ENCODE measurements at places on chromosomes 1 and 21. TPM values are rescaled to one million over a fixed set of nuclear protein-coding genes. Genes with fewer than 3 reads are reported as not detected.

DNA sequence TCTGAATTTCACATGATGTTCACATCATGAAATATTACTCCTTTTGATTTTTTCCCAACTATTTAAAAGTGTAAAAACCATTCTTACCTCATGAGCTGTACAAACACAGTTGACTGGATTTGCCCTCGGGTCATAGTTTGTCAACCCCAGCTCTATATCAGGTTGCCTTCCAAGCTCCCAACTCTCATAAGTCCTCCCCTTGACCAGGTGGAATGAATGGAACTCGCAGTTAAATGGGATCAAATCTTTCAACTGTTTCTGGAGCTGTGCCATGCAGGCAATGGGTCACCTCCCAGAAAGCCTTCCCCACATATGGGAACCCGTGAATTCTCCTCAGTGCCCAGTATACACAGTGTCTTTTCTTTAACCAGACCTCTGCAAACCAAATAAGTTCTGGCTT lies 169.8 kb upstream of the FOXD3 start:
- H3K36me3 ChIP-seq: no peaks in the 10 kb centered on the region
- H3K27ac ChIP-seq: no peak overlapping the region
- peaks cover 50% of the 10 kb centered on the region for H3K27me3 ChIP-seq
- peak; percentile 3 for DNase-seq
- no peaks in the 10 kb centered on the region for H3K4me1 ChIP-seq
- H3K4me3 ChIP-seq: no peak overlapping the region

DNA sequence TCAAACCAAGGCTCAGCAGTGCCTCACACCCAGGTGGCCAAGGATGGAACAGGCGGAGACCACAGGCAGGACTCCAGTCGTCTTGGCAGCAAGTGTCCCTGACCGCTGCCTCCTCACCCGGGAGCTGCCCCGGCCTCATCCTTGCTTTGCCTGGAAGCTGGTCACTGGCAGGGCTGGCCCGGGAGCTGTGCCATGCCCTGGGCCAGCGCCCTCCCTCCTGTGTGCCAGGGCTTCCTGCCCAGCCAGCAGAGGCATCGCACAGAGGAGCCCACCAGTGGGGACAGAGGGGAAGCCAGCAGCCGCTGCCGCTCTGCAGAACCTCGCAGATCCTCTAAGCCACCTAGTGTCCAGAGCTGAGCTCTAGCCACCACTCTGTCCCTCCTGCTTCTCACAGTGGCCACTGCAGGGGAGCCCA lies 7.8 kb downstream of the CASZ1 start:
- H3K4me1 ChIP-seq: peaks cover 11% of the 10 kb centered on the region
- no peak overlapping the region for H3K4me3 ChIP-seq
- no peak overlapping the region for H3K27ac ChIP-seq
- H3K27me3 ChIP-seq: no peaks in the 10 kb centered on the region
- DNase-seq: peak; percentile 21
- no peaks in the 10 kb centered on the region for H3K36me3 ChIP-seq

KLF17 gene
- 0.58 TPM for total RNA-seq

AADACL4 gene
- not detected for total RNA-seq

EPHA10 gene
- 3.5 TPM for total RNA-seq

DNA sequence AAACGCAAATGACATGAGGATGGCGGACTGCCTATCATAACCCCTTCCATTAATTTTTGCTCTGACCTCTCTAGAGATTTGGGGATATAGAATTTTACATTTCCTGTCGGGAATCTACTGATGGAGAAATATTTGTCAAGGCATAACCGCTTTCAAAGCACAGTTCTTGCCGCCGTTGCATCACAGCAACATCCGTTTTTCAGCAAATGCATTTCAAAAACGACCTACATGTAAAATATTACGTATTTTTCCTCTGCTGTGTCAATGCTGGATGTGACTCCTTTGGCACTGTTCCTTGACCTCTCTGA lies 4.9 kb downstream of the MIER1 start:
- no peaks in the 10 kb centered on the region for H3K27me3 ChIP-seq
- no peak for DNase-seq
- no peaks in the 10 kb centered on the region for H3K36me3 ChIP-seq
- no peak overlapping the region for H3K27ac ChIP-seq

DNA sequence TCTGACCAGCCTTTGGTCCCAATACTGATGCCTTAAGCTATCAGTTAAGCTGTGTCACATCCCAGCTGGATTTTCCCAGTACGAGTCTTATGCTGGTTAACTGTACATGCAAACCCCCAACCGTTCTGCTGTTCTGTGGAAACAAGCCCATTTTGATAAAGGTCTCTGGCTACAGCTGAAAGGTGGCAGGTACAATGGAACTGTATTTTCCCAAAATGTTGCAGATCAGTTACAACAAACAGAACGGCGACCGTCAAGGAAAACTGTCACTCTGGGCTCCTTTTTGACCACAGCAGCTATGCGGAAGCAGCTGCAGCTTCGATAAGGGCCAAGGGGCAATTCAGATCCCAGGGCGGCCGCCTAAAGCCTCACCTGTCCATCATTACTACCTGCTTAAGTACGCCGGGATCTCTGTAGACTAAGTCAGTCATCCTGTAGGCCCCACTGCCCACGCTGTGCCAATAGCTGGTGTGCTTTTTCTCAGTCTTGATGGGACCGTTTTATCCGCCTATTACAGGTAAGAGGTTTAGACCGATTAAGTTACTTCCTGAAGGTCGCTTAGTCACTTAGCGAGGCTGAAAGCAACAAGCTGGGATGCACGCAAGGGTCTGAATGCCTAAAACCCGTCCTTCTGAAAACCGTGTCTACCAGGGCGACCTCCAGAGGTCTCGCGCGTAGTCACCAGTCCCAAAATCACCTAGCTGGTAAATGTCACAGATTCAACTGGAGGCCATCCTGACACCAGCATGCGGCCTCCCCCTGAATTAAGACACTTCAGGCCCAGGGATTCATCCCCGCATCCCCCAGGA lies 11.1 kb upstream of the RAB42 start:
- DNase-seq: peak; percentile 47
- H3K36me3 ChIP-seq: peaks cover 43% of the 10 kb centered on the region
- peak overlapping the region; percentile 66 for H3K27ac ChIP-seq

PTPN14 gene
- 12.6 TPM for total RNA-seq

DNA sequence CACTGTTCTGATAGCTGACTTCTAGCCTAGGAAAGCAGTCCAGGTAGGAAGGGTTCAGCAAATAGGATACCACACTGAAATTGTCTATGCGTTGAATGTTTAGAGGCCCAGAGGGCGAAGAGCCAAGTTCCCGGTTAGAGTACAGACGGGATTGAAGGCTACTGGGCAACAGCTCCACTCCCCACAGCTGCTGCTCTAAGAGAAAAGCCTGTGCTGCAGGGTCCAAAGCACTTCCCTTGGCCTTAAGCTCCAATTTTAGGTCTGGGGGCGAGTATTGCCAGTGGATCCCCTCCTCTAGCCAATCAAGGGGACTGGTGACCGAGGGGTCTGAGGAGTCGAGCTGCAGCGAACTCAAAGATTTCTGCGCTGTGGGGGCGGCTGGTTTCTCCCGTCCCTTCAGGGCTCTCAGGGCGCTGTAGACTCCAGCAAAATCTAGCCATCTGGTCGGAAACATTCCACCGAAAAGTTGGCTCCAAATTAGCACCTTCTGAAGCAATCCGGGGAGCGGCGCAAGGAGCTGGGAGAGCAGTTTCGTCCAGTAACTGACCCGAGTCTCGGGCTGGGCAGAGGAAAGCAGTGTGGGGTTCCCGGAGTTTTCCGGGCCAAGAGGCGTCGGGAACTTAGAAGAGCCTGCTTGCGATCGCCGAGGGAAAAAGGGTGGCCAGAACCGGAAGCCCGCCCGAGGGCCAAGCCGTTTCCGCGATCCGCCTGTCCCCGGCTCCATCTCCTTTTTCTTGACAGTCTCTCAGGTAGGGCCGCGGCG lies 748 bp downstream of the PPP1R15B start:
- no peaks in the 10 kb centered on the region for H3K27me3 ChIP-seq
- peaks cover 29% of the 10 kb centered on the region for H3K36me3 ChIP-seq
- DNase-seq: peak; percentile 52
- H3K27ac ChIP-seq: peak overlapping the region; percentile 86

DNA sequence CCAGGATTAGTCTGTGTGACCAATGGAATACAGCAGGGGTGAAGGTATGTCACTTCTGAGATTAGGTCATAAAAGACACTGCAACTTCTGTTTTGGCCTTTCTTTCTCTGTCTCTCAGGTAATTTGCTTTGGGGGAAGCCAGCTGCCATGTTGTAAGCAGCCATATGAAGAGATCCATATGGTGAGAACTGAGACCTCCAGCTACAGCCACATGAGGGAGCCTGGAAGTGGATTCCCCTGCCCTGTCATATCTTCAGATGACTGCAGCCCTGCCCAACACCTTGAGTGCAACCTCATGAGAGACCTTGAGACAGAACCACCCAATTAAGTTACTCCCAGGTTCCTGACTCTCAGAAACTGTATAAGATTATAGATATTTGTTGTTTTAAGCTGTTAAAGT lies 70.1 kb upstream of the ESRRG start:
- DNase-seq: peak; percentile 45
- H3K4me3 ChIP-seq: no peak overlapping the region
- H3K4me1 ChIP-seq: no peaks in the 10 kb centered on the region
- no peak overlapping the region for H3K27ac ChIP-seq
- no peaks in the 10 kb centered on the region for H3K36me3 ChIP-seq

DNA sequence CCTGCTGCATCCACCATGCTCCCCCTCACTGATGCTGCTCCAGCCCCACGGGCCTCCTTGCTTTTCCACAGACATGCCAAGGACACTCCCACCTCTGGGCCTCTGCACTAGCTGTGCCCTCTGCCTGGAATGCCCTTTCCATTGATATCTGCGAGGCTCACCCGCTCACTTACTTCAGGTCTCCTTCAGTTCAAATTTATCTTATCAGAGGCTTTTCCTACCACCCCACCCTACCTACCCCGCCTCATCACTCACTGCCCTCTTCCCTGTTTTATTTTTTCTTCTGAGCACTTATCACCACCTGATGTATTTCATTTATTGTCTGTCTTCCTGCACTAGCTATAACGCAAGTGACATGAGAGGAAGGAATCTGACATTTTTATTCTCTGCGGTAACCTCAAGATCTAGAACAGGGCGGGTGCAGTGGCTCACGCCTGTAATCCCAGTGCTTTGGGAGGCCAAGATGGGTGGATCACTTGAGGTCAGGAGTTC lies 7.0 kb downstream of the HSPG2 start:
- no peak overlapping the region for H3K27ac ChIP-seq
- no peak for DNase-seq

MYBPHL gene
- total RNA-seq: not detected

- no peaks in the 10 kb centered on the region for H3K36me3 ChIP-seq
- peak overlapping the region; percentile 71 for H3K4me3 ChIP-seq
- peaks cover 33% of the 10 kb centered on the region for H3K4me1 ChIP-seq
- DNase-seq: peak; percentile 49
Observed at GRCh38 chr21:42009018-42009830, 936 bp downstream of the ZBTB21 start.

ST6GALNAC3 gene
- not detected for total RNA-seq

DNA sequence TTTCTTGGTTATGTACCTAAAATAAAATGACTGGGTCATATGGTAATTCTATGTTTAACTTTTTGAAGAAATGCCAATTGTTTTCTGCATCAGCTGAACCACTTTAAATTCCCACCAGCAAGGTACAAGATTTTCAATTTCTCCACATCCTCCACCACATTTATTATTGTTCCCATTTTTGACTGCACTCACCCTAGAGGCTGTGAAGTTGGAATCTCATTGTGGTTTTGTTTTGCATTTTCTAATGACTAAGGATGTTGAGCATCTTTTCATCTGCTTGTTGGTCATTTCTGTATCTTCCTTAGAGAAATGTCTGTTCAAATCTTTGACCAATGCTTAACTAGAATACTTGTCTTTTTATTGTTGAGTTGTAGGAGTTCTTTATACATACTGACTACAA lies 72.5 kb downstream of the ASTN1 start:
- no peak for DNase-seq
- H3K27ac ChIP-seq: peak overlapping the region; percentile 79
- no peak overlapping the region for H3K4me3 ChIP-seq
- no peaks in the 10 kb centered on the region for H3K27me3 ChIP-seq

RAB3B gene
- total RNA-seq: 4.5 TPM

DNA sequence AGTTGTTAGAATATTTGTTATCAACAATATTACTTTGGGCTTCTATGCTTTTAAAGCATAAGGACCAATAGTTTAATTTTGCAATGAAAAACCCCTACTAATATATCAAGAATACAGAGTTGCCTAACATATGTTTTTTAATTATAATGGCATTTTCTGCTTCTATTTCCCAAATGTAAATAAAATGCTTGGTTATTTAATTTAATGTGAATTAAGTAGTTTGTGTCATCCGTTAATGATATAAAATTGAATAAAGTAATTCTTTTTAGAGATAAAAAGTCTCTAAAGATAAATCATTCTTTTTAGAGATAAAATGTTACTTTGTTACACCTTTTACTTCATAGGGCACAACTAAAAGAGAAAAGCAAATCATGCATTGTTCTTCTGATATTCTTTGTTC lies 583.7 kb upstream of the ADGRL2 start:
- no peak overlapping the region for H3K4me3 ChIP-seq
- no peak for DNase-seq
- H3K36me3 ChIP-seq: no peaks in the 10 kb centered on the region
- H3K27ac ChIP-seq: no peak overlapping the region
- no peaks in the 10 kb centered on the region for H3K27me3 ChIP-seq

DNA sequence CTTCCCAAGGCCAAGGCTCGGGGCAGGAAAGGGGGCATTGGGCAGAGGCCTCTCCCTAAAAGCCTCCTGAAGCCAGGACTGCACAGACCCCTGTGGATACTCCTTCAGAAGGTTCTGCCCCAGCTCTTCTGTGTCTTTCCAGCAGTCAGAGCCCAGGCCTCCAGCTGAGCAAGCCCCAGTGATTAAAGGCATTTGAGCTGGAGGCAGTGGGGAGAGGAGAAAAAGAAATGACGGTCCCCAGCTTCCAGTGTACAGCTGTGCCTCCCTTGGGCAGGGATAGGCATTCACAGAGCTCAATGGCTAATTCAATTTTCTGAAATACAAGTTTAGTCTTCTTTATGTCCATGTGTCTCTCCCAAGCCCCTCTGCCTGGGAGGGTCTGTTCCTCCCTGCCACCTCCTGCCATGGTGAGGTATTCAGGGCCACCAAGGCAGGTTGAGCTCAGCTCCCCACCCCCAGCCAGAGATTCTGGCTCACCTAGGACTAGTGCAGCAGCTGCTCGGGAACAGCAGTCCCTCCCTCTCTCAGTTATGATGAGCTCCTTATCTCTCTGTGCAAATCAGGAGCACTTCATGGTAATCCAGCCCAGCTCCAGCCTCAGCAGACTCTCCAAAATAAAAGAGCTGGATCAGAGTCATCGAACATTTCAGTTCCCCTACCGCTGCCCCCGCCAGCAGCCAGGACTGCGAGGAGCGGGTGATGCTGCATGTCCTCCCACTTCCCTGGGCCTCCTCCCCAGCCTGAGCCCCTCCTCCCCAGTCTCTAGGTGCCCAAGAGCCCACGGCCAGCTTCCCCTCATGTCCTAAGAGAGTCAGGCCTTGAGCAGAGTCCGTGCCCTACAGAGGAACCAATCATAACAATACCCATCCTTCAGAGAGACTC lies 208.4 kb upstream of the ZC3H12A start:
- no peaks in the 10 kb centered on the region for H3K36me3 ChIP-seq
- no peak overlapping the region for H3K27ac ChIP-seq
- H3K27me3 ChIP-seq: peaks cover 31% of the 10 kb centered on the region
- no peak overlapping the region for H3K4me3 ChIP-seq

Measured in PC-3 (cell line).